ENCODE measurements at places on chromosomes 12 and 14.

GRCh38 chr14:36718216-36718615 lies 56.6 kb downstream of the PAX9 start:
- no peak for DNase-seq

- DNase-seq = no peak
Measured at GRCh38 chr12:25152055-25152454, 42.9 kb downstream of the DNAI7 start.

- DNase-seq = peak; percentile 21
Measured at GRCh38 chr12:22653075-22653474, 28.1 kb downstream of the ETNK1 start.

- peak; percentile 89 for DNase-seq
Measured at GRCh38 chr12:6167327-6168280, 32.6 kb upstream of the CD9 start.

DNA sequence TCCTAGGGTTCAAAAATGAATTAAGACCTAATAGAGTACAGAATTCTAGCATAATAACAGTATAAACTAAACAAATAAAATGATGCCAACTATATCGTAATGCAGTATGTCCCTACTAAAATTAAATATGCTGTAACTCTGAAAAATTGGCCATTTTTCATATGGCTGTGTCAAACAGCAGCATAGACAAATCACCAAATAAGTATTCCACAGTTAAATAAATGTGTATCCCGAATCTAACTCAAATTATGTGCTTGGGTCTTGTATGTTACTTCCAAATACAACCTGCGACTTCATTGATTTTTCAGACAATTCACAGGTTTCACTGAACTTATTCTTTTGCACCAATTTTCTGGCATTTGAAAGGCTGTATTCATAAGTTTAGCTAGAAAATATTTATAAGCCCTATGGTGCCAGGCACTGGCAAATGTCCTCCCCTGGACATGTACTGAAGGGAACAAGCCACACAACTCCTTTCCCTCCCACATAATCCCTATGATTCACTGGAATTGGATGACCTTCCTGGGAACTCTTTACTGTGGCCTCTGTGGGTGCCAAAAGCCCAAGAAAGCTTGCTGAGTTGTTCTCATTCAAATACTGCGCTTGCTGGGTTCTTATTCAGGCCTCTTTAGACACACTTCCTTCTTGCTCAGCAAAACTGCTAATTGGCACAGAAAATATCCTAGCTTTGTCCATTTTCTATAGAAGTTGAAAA lies 108.8 kb downstream of the KITLG start:
- DNase-seq = peak; percentile 55

- no peak for DNase-seq
Measured at GRCh38 chr12:55972042-55972441, 1.8 kb upstream of the RAB5B start.

GRCh38 chr14:63418020-63418419 lies 99.3 kb upstream of the GPHB5 start:
- DNase-seq = no peak

DNA sequence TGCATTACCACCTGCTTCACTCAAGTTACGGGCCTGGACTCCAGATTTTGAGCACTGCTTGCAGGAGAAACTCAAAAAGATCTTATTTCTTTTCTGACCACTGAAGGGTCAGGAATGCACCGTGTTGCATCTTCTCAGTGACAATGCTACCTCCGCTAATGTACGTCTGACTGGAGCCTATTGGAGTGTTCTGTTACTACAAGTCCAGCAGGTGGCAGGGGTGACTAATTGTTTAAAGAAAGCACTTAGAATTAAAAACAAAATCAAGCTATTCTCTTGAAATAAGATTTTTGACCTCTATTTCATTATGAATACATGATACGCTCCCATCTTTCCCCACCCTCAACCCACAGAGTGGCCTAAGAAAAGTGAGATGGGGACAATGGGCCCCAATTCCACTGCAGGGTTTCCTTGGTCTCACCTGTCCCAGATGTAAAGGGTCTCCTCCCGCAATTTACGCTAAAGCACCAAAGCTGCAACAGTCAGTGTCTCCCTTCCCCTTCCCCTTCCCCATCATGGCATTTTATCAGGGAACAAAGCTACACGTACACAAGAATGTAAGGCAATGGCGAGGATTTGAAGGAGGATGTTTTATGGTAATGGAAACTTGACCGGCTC lies 2.2 kb downstream of the TBPL2 start:
- peak; percentile 29 for DNase-seq

DNA sequence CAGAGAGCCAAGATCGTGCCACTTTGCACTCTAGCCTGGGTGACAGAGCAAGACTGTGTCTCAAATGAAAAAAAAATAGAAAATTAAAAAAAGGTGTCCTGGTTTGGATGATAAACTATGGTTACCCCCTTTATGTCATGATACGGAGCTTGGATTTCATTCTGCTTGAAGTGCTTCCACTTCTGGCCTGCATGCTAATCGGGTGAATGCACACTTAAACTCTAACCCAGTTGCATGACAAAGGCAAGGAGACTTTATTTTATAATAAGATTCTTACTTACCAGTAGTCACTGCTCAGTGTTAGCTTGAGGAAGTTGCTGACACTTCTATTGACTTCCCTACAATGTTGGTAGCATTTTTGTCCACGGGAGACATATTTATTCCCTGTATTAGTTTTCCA lies 24.3 kb downstream of the CFAP54 start:
- no peak for DNase-seq

DNA sequence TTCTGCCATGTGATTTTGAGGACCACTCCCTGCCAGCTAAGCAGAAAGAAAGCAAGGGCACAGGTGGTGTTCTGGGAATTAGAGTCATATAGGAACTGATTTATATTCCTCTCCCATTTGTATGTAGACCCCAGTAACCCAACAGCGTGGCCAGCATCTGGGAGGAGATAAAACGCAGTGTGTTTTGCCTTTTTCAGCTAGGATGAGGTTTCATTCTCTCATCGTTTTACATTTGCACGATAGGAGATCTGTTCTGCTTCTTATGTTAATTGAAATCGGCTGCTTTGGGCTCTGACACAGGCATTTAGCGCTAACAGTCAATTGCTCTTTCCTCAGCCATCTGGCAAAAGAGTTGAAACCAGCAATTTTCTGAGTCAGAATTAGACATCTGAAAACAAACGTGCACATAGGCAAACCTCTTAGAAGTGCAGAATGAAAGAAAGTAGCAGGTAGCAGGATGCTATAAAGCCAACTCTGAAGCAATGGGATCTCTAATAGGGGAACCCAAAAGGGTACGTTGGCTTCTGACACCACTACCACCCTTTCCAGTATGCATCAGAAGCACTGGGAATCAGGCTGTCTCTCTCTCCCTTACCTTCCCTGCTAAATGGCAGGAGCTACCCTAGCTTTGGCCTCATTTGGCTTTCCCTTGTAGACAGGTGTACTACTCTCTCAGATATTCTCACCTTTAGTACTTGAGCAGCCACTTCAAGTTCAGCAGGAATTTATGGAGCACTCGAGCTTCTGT lies 219.1 kb downstream of the PHLDA1 start:
- peak; percentile 74 for DNase-seq

- no peak for DNase-seq
Measured at GRCh38 chr12:49809906-49810389, 18.3 kb downstream of the NCKAP5L start.

- no peak for DNase-seq
Measured at GRCh38 chr12:127300753-127301152, 966.2 kb upstream of the TMEM132C start.

- no peak for DNase-seq
Measured at GRCh38 chr14:71682337-71682736, 249.9 kb upstream of the RGS6 start.

DNA sequence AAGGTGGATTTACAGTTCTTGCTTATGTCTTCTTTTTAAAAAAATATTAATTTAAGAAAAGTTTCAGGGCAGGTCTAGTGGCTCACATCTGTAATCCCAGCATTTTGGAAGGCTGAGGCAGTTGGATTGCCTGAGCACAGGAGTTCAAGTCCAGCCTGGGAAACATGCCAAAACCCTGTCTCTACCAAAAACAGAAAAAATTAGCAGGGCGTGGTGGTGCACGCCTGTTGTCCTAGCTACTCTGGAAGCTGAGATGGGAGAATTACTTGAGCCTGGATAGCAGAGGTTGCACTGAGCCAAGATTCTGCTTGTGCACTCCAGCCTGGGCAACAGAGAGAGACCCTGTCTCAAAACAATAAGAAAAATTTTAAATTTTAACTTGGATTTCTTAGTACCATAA lies 5.4 kb upstream of the TAS2R46 start:
- no peak for DNase-seq

DNA sequence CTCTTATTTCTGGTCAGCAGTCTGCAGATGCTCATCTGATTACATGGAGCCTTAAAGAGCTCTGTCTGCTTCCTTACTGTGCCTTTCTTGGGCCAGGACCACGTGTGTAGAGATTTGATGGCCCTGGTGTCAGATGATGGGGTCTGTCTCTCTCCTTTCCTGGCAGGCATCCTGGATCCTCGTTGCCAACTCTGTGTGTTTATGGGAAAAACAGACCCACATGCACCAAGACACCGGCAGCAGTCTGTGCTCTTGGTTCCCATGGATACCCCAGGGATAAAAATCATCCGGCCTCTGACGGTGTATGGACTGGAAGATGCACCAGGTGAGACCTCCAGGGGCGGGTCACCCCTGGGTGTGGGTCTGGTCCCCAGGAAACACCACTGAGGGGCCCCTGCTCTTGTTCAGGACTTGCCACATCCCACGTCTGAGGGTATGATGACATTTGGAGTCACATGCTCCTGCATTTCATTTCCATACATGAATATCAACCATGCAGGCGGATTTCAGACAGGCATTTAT lies 18.5 kb upstream of the ALDH2 start:
- no peak for DNase-seq

- DNase-seq = no peak
Measured at GRCh38 chr14:58198086-58198485, 1.9 kb upstream of the ACTR10 start.

DNA sequence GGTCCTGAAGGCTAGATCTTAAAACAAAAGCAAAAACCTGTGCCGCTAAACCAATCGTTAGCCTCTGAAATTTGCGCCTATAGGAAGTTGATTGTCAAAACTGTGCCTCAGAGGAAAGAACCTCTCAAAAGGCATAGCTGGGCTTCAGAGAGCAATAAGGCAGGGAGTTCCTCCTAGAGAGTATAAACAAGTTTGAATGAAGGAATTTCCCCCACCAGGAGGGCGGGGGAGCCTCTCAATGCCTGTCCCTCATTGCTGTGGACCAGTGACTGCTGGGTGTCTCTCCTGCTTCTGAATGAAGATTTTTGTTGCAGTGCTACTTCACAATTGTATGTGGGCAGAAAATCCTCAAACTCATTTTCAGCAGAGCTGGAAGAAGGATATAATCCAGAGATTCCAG lies 88.6 kb downstream of the KCNK10 start:
- no peak for DNase-seq

- DNase-seq = no peak
Measured at GRCh38 chr12:122060081-122060501, 18.5 kb upstream of the MLXIP start.

- no peak for DNase-seq
Measured at GRCh38 chr12:7712841-7713442, 1.7 kb downstream of the DPPA3 start.

DNA sequence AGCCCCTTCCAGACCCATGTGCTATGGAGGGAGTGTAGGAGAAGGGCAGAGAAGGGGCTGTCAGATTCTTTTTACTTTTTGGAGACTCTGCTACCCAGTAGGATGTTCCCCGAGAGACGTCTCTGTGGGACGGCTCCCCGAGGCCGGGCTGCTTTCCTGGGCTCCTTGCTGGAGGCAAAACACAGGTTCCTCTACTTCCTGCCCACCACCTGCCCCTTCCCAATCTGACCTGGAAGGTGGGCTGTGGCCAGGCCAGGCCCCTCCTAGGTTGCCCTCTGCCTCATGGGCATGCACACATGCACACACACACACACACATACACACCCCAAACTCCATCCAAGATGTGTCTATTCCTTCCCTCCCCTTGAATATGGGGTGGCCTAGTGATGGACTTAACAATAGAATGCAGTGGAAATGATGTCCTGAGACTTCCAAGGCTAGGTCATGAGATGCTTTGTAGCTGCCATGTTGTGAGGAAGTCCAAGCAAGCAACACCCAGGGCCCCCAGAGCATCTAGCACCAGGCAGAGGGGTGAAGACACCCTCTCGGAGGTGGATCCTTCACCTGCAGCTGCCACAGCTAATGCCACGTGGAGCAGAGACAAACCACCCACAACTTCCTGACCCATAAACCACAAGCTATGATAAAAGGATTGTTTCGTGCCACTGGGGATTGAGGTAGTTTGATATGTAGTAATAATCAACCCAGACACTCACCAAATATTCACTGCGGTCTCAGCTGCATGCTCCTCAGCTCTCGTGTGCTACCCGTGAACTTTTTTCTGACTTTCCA lies 1.6 kb upstream of the ASB2 start:
- no peak for DNase-seq

- DNase-seq = no peak
Measured at GRCh38 chr12:51076236-51076930, 7.0 kb downstream of the CSRNP2 start.

- no peak for DNase-seq
Measured at GRCh38 chr14:25231004-25231403, 181.1 kb upstream of the STXBP6 start.

GRCh38 chr12:94525951-94526350 lies 66.3 kb upstream of the CEP83 start:
- no peak for DNase-seq

- no peak for DNase-seq
Measured at GRCh38 chr12:5217936-5218335, 174.3 kb downstream of the KCNA5 start.

GRCh38 chr14:87955501-87955900 lies 37.5 kb downstream of the GALC start:
- DNase-seq = no peak

- no peak for DNase-seq
Measured at GRCh38 chr14:68946489-68946822, 32.6 kb downstream of the ACTN1 start.

DNA sequence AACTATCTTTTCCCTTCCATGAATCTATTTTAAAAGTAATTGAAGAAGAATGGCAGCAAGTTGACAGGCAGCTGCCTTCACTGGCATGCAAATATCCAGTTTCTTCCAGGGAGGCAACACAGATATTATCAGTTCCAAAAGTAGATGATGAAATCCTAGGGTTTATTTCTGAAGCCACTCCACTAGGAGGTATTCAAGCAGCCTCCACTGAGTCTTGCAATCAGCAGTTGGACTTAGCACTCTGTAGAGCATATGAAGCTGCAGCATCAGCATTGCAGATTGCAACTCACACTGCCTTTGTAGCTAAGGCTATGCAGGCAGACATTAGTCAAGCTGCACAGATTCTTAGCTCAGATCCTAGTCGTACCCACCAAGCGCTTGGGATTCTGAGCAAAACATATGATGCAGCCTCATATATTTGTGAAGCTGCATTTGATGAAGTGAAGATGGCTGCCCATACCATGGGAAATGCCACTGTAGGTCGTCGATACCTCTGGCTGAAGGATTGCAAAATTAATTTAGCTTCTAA lies 18.4 kb downstream of the TMPO start:
- DNase-seq = peak; percentile 51

- DNase-seq = no peak
Measured at GRCh38 chr12:107127482-107128430, 34.4 kb upstream of the CRY1 start.

GRCh38 chr14:21025371-21026273 lies 761 bp upstream of the NDRG2 start:
- DNase-seq = no peak
